ENCODE measurements at places on chromosomes 11 and 22.

- no peak for DNase-seq
These were observed 188.2 kb downstream of the ST3GAL4 start for GRCh38 chr11:126543691-126544090.

- DNase-seq = no peak
These were observed 101.8 kb downstream of the FEZ1 start for GRCh38 chr11:125394296-125394695.

GRCh38 chr11:1393038-1393710, 3.4 kb downstream of the BRSK2 start:
- no peak for DNase-seq

GRCh38 chr11:33742249-33742851, 6.1 kb upstream of the CD59 start:
- no peak for DNase-seq

- no peak for DNase-seq
These were observed 216.7 kb downstream of the SNX19 start for GRCh38 chr11:130699561-130699960.

GRCh38 chr11:67640021-67640757, 626 bp upstream of the TBX10 start:
- DNase-seq = peak; percentile 66

DNA sequence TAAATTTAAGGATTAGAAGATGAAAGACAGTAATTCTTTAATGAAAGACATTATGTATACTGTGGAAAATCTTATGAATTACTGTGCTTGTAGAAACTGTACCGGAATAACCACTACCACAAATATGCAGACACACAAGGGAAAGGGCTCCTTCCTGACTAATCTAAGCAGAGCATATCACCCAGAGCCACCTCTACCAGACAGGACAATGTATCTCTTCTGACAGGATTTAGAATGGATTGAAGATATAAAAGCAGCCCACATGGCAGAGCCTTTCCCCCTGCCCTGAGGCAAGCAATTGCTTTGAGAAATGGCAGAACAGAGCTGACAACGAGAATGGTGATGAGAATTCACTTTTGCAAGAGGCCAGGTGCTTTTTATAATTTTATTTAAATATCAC, 144.1 kb downstream of the NOX4 start:
- DNase-seq = no peak

DNA sequence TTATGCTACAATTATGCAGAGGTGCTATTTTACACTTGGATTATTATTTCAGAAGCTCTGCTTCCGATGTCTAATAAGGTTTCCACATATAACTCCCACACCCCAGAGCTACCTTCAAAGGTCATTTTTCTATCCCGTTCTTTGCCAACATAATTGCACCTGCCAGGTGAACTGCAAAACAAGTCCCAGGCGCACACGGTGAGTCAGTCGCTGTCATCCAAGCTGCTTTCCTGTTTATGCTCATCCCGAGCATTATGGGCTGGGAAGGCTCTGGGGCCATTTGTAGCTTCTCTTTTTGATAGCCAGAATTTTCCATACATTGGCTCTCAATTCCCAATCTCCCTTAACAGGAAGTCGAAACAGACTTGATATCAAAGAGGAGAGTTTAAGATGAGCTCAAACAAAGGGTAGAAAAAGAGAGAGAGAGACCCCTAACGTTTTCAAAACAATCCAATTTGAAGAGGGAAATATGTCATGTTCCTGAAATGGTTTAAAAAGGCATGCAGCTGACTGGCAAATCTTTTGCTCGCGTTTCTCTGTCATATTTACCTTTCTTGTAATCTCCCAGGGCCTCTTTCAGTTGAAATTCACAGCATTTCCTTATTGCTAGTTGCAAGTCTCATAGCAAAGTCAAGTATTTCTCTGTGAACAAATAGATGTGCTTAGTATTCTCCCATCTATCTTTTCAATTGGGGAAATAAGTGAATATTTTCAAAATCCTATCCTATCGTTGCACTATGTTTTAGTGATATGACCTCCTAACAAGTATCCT, 815.9 kb downstream of the KCNA4 start:
- no peak for DNase-seq

DNA sequence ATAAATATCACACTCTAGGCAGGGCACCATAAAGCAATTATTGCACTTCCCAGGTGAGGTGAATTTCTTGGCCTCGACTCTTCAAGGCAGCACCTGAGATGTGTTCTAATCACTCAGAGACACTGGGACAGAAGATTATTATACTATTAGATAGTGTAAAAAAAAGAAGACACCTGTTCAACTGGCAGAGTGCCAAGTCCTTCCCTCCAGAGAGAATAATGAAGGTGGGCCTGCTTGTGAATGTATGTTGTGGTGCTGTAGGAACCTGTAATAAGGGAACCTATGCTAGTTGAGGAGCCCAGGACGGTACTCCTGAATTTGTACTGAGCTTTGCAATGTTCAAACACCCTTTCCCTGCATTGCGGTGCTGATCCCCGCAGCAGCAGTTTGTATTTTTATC, 107.5 kb downstream of the NXPE2 start:
- no peak for DNase-seq

DNA sequence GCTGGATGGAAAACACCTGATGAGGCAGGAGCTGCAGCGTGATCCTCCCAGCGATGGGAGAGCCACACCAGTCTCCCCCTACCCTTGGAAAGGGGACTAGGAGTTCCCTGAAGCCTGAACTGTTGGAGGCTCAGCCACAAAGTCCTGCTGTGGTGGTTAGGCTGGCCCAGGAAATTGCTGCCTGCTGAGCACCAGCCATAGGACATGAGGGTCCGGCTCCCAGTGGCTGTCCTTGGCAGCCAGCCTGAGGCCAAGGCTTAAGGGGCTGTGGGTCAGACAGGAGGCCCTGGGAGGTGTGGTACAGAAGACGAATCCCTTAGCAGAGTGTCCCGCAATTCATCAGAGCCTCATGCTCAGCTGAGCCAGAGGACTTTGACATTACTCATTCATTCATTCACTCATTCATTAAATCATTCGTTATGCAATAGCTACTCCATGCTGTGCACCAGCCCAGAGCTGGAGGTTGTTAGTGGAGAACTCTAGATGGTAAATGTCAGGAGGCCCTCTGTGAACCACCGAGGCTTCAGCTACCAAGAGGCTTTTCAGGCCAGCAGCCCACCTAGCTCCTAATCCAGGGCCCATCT, 14.4 kb upstream of the SEC14L4 start:
- DNase-seq = no peak

- DNase-seq = no peak
These were observed 72.0 kb downstream of the RPUSD4 start for GRCh38 chr11:126139111-126140091.

DNA sequence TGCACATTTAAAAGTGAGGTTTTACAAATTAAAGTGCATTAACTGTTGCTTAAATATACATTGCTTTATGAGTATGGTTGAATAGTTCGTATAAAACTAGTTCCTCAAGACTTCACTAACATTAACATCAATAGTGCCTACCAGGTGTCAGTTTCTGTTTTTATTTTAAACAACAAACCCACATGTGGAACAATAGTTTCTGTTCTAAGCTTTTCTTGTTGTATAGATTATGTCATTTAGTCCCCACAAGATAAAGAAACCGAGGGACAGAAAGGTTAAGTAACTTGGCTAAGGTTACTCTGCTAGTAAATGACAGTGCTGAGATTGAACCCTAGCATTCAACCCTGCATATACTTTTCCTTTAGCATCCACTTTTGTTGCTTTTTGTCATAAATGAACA, 41.4 kb upstream of the ST14 start:
- no peak for DNase-seq

DNA sequence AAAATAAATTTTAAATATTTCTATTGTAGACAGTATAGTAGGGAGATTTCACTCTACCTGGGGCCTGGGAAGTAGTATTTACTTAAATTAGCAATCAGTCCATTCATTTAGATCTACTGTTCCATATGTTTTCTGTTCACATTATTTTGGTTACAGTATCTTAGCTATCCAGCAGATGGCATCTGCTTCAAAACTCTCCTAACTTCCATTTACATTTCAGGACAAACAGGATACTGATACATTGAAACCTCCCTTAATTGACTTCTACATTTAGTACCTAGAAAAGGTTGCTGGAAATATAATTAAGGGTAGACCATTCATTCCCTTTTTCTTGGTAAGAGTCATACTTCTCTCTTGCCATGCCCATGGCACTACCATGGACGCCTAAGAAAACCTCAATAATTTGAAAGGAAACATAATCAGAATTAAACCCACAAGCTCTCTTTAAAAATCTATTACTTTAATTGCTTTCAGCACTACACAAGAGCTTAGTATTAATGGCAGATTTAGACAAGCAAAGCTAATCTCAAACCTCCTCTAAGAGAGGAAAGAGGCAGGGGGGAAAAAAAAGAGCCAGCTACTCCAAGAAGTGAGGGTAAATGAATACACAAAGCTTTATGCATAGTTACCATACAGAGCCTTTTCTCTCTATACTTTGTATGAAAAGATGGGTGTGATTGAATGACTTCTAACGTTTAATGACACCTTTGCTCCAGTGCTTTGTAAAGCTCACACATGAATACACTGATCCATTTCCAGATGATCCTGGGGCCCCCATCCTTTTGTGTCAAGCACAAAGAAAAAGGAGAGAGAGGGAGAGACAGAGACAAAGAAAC, 131.2 kb upstream of the MTMR2 start:
- DNase-seq = no peak

All from stimulated activated CD4-positive, alpha-beta T cell treated with anti-CD3 and anti-CD28 coated beads, Interleukin-4, amount 100 ng/mL, for 1 hour (primary cell).